RWPE2 (cell line): ENCODE measurements at places on chromosomes 2 and 18.

DNA sequence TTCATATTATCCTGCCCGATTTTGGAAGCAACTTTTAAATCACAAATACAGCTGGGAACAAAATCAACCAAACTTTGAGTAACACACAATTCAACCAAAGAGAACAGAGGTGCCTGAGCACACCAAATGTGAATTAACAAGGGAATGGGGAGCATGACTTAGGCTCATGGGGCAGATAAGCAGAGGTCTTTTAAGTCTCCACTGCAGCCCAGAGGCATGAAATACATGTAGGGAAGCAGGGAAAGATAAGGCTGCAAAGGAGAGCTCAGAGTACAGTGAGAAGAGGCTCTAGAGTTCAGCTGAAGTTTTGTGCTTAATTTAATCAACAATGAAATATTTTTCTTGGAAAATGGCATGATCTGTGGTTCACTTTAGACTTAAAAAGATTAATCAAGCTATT is 49.0 kb downstream of the CYTIP start:
- no peak for DNase-seq

- DNase-seq, result no peak
Observed at GRCh38 chr18:51028201-51028805, 1.7 kb upstream of the SMAD4 start.

DNA sequence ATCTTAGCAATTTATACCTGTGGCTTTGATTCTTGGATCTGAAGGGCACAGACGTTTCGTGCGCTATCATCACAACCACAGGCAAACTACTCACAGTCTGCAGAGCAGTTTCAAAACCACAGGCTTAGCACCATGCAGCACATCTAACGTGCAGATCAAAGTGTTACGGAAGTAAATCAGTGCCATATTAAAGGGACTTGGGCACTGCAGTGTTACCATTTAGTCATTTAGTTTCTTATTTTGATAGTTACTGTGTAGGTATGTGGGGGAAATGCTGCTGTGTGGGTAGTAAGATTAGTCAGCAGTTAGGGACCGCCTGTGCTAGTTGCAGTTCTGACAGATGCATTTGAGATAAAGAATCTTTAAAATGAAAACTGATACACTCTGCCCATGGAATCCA is 384.0 kb downstream of the NBAS start:
- no peak for DNase-seq

DNA sequence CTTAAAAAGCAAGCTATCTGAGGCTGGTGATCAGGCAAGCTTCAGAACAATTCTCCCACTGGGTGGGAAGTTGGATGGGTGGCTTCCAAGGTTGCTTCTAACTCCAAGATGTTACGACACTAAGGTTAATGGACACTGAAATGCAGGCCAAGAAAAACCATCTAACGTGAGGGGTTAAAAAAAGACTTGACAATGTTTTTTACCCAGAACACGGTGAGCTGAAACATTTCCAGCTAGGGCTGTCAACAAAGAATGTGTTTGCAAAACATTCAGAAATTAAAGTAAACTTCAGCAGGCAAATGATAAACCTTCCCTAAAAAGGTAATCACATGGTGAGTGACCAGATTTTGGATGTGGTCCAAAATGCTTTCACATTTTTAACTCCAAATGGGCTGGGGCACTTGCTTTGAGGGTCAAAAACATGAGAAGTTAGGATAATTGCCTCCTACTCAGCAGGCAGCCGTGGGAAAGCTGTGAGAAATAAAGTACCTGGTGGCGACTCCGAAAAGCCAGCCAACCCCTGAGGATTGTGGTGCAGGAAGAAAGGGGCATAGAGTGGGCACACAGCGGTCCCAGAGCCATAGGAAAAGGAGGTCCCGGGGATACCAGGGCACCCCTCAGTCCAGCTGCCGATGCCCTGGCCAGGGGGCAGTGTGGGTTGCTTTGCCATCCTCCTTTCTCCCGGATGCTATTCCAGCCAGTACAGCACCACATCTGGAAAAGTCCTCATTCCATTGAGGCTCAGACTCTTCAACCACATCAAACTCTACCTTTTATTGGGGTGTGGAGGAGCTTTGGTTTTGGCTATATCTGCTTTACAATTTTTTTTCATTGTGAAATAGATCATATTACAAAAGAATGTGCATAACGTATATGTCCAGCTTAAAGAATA is 90.0 kb upstream of the ATL2 start:
- no peak for DNase-seq

- DNase-seq, result no peak
Observed at GRCh38 chr2:172937884-172938712, 137.5 kb upstream of the MAP3K20 start.

- DNase-seq, result no peak
Observed at GRCh38 chr18:59062643-59063006, 77.1 kb upstream of the SEC11C start.

GRCh38 chr18:74587441-74587840 is 10.2 kb upstream of the ZNF407 start:
- no peak for DNase-seq

GRCh38 chr2:118489712-118490299 is 357.6 kb downstream of the EN1 start:
- DNase-seq, result no peak

DNA sequence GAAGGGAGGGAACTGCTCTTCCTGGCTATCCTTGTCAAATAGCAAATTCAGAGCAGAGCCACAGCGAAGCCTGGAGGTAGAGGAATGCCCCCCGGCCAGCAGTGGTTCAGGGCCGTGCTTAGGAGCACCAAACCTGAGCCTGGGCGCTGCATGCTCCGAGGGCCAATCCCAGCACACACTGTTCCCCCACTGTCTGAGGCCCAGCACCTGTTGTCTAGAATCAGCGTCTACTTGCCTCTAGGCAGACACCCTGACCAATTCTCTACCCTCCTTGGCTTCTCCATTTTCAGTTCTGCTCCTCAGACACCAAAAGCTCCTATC is 177.6 kb upstream of the PKDCC start:
- DNase-seq, result no peak

DNA sequence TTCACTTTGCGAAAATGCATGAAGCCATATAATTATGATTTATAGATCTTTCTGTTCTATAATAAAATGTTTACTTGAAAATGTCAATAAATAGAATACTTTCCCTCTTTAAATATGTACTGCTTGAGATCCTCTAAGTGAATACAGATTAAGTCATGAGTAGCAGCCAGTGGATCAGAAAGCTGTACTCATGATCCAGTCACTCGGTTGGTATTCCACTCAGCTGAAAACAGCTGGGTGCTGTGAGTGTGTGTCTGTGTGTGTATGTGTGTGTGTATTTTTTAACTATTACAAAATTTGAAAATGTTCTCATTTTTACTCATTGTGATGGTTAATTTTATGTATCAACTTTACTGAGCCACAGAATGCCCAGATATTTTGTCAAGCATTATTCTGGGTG is 141.6 kb upstream of the CYP26B1 start:
- no peak for DNase-seq

GRCh38 chr2:18588802-18589201 is 567 bp downstream of the NT5C1B start:
- no peak for DNase-seq

GRCh38 chr2:8103085-8103708 is 578.7 kb upstream of the ID2 start:
- DNase-seq, result no peak

- DNase-seq, result no peak
Observed at GRCh38 chr2:160332318-160332717, 132.2 kb upstream of the ITGB6 start.

GRCh38 chr18:44917216-44918141 is 236.8 kb downstream of the SETBP1 start:
- DNase-seq, result no peak

GRCh38 chr18:41146301-41146700 is 808.7 kb upstream of the PIK3C3 start:
- DNase-seq, result no peak

- DNase-seq, result peak; percentile 88
Observed at GRCh38 chr2:46967990-46968647, 52.5 kb upstream of the MCFD2 start.

GRCh38 chr2:71804281-71804751 is 343.3 kb downstream of the CYP26B1 start:
- DNase-seq, result no peak

GRCh38 chr2:1632002-1632348 is 112.3 kb downstream of the PXDN start:
- peak; percentile 88 for DNase-seq

DNA sequence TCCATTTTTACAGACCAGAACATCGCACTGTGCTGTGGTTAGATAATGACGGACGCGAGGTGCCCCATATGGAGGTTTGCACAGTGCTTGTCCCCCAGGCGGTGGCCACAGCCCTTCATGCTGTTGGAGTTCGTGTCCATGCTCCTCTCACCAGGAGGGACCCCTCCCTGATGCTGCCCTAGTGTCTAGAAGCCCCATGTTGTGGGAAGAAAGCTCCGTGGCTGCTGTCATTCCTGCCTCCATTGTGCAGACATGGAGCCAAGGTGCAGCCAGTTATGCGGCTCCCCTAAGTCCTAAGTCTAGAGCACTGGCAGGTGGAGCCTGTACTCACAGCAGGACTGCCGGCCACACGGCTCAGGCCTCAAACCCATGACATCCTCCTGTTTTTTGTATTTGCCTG is 464.9 kb downstream of the EIPR1 start:
- no peak for DNase-seq

DNA sequence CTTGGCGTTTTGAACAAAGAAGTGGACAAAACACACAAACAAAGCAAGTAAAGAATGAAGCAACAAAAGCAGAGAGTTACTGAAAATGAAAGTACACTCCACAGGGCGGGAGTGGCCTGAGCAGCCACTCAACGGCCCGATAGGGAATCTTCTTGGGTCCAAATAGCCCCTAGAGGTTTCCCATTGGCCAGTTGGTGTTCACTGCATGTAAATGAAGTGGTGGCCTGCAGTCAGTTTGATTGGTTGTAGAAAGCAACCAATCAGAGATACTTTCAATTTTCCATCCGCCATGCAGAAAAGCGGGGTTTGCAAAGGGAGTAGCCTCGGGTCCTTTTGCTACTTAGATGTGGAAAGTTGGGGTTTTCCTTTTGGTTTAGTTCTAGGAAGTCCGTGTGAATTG is 31.6 kb downstream of the CYBRD1 start:
- no peak for DNase-seq

- no peak for DNase-seq
Observed at GRCh38 chr2:65688141-65688886, 255.9 kb upstream of the SPRED2 start.

- no peak for DNase-seq
Observed at GRCh38 chr18:3671176-3671575, 221.2 kb downstream of the TGIF1 start.

- DNase-seq, result no peak
Observed at GRCh38 chr2:196851088-196851487, 41.9 kb upstream of the C2orf66 start.

DNA sequence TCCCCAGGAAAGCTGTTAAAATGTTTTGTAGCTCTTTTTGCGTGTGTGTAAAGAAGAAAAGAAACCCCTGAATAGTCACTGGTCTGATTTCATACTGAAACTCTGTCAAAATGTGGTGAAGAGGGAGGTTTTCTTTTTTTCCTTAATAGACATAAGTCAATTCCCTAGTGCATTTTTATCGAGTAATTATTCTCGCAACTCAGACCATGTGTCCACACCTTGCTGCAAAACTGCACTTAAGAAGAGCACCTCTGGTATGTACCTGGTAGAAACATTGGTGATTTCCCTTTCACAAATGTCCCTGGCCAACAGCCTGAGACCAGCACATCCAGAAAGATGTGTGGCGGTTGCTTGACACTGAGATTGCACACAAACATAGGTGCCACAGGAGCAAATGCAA is 159.9 kb downstream of the ZNF521 start:
- no peak for DNase-seq

DNA sequence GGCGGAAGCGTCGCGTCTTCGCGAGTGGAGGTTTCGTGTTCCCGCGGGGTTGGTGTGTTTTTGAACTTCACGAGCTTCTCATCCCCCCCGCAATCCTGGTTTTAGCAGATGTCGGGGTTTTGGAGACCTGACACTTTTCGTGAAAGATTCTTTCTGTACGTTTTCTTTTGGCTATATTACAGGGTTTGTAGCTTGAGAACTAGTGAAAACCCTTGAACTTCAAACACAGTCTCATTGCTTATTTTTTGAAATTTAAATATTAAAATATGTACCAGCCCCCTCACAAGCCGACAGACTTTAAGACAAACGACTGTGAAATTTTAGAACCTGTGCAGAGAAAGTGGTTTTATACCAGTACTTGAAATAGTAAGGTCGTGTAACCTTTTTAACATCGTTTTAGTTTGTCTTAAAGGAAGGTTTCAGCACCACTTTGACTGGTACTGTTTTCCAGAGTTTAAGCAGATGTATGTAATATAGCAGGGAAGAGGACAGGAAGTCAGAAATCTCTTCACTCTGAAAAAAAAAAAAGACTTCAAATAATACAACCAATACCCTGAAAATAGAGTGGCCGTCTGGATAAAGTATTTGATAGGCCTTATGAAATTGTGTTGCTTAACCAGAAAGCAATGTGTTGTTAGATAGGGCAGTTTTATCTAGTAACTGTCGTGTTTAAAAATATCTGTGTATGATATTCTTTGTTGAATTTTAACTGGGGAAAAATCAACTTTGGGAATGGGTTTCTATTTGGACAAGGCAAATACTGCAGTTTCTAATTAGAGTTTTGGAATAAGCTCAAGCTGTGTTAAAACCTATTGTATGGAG is 1.4 kb downstream of the SPATS2L start:
- DNase-seq, result no peak

DNA sequence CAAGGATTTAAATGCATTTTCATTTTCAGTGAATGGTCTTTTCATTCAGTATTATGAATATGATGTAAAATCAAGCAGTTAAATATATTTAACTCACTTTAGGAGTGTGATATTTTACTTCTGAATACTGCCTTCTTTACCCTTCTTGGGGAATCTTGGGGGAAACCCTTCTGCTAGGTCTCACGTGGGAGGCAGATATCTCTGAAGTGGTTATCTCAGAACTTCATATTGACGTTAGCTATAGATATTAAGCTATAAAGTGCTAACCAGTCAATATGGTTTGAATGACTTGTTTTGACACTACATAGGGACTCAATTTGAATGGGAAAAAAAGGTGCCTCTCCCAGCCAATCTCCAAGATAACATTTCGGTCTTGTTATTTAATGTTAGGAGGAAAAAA is 9.8 kb downstream of the REL start:
- DNase-seq, result no peak
